Activated naive CD4-positive, alpha-beta T cell (primary cell): ENCODE measurements at places on chromosomes 11 and 22.

DNA sequence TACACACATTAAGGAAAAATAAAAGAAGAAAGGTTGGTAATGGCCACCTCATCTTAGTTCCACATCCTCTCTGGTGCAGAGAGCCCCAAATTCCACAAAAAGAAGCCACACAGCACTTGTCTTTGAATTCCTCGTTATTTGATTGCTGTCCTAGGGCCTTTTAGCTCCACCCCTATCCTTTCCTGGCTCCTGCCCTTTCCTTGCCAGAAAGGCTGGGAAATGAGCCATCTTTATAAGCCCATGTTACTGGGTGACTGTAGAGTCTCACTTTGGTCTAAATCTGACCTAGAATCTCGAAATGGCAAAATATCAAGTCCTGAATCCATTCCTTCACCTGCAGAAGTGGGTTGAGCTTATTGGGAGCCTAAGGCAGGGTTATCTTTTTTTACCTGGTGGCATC lies 4.3 kb upstream of the TMEM132A start:
- DNase-seq, result no peak

GRCh38 chr11:107413352-107413751 lies 44.3 kb downstream of the CWF19L2 start:
- no peak for DNase-seq

GRCh38 chr22:41770715-41771468 lies 29.6 kb upstream of the CCDC134 start:
- no peak for DNase-seq

GRCh38 chr22:36586271-36586670 lies 57.3 kb upstream of the EIF3D start:
- no peak for DNase-seq

GRCh38 chr11:72454791-72455190 lies 20.5 kb upstream of the CLPB start:
- DNase-seq, result no peak

GRCh38 chr11:132862933-132863332 lies 669.4 kb downstream of the OPCML start:
- no peak for DNase-seq

GRCh38 chr11:23313001-23313400 lies 452.7 kb upstream of the CCDC179 start:
- no peak for DNase-seq

DNA sequence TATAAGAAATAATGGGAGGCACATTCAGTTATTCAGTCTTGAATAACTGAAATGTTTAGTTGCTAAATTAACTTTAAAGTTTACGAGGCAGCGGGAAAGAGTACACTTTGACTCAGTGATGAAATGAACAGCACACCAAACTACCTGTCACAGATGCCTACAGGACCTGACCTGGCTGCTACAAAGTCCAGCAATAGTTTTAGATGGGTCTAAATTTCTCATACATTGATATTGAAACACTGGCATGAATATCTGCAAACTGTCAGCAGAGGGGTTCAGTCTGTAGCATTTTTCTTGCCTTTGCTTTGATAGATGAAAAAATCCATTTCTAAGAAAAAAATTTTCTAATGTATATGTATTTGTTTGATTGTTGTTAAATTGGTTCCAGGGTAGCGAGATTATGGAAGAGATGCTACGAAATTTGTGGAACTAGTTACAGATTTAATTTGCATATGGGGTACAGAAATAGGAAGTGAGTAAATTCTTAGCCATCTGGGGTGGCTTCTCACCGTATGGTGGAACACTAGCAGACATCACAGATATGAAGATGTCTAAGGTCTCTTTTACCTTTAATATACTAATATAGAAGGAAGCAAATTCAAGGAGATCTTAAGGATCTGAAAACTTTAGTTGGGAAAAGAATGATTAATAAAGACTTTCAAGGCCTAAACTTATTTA lies 20.8 kb upstream of the GAB2 start:
- DNase-seq, result no peak

DNA sequence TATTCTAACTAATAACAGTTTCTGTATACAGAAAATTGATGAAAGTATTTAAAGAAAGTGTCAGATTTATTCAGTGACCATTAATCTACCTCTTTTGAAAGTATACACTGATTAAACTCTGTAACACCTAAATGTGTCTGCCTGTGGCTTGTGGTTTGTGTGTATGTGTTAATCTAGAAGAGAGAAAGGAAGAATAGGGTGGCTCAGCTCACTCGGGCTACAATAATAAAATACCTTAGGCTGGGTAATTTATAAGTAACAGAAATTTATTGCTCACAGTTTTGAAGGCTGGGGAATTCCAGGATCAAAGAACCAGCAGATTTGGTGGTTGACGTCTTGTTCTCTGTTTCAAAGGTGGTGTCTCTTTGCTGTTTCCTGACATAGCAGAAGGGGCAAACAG lies 13.6 kb upstream of the OR5AS1 start:
- DNase-seq, result no peak

GRCh38 chr11:78187366-78188285 lies 800 bp downstream of the KCTD21 start:
- DNase-seq, result no peak

DNA sequence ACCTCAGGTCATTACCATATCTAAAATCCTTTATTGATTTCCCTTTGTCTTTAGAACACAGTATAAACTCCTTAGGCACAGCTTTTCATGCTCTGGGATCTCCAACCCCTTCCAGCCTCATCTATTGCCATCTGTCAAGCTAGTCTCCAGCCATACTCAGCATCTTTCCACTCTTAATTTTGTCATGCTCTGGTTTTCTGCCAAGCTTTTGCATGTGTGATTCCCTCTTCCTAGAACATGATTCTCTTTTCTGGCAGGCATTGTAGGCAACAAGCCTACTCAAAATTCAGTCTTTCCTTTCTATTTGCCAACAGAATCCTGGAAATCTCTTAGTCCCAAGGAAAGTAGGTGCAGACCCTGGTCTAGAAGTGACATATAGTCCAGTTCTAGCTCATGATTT lies 35.5 kb upstream of the SLC6A5 start:
- no peak for DNase-seq

GRCh38 chr11:21892736-21893564 lies 299.9 kb upstream of the ANO5 start:
- DNase-seq, result no peak

DNA sequence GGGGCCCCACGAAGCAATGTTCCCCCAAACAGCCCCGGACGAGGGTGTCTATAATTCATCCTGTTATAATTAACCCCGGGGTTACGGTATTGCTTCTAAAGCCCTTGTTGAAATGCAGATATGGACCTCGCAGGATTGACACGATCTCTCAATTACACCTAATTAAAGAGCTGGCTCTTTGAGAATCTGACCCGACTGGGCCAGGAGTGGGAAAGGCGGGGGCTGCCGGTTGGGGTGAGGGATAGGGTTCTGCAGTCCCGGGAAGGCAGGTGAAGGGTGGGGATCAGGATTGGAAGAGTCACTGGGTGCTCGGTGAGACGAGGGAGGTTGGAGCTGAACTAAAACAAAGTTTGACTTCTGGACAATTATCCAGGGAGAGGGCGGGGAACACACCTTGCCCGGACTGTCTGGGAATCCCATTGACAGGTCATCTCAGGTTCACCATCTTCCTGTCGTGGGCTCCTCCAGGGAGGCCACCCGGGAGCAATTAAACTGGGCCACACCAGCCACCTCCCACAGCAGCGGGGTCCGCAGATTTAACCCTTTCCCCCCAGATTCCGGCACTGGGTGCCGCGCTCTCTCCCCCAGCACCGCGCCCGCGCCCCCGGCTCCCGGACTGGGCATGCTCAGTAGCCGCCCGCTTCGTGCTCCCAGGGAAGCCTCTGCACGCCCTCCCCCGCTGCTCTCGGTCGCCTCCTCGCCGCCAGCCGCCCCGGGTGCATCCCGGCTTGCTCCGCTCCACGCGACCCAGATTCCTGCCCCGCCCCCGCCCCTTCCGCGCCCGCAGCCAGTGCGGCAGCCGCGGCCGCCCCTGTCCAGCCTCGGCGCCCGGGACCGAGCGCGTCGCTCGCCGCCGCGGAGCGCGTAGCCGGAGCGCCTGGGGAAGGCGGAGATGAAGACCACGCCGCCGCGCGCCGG lies at the start of gene ELMOD1:
TSS of gene ELMOD1 (plus strand) at position 688 of the 918 bp plus-strand sequence. CDS start 27,043 bp downstream, outside the sequence.
- no peak for DNase-seq

- DNase-seq, result no peak
Measured at GRCh38 chr11:92782806-92783205, 186.6 kb upstream of the MTNR1B start.

- DNase-seq, result no peak
Measured at GRCh38 chr11:66505276-66505816, 5.1 kb upstream of the BBS1 start.

GRCh38 chr11:119185981-119186634 lies 833 bp downstream of the NHERF4 start:
- no peak for DNase-seq

DNA sequence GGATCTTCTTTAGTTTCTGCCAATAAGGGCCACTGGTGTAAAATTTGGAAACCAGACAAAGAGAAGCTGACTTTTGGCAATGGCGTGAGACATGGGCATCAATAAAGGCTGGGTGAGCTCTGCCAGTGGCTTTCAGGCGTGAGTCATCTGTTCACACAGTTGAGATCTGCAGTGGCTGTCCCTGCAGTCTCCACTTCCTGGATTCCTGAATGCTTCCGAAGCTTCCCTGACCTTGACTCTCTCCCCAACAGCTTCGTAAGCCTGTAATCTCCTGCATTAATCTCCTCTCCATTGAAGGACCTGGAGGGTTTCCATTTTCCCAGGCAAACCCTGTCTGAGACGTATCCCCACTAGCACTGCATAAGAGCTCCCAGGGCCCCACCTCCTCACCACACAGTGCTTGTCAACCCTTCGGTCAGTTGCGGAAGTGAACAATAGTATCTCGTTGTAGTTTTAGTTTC lies 574.7 kb downstream of the TBC1D22A start:
- no peak for DNase-seq

DNA sequence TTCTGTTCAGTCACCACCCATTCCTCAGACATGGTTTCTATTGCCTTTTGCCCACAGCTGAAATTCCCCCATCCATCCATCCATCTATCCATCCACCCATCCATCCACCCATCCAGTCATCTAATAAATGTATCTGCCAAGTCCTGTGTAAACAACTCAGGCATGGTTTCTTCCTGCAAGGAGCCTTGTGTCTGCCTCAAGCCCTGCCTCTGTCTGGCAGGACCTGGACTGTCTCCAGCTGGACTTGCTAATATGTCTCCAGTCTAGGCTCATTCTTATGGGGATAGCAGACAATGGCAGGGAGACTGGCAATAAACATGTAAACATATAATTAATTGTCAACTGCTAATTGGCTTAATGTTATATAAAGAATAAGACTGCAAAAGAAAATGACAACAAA lies 64.7 kb upstream of the AMPD3 start:
- DNase-seq, result no peak

DNA sequence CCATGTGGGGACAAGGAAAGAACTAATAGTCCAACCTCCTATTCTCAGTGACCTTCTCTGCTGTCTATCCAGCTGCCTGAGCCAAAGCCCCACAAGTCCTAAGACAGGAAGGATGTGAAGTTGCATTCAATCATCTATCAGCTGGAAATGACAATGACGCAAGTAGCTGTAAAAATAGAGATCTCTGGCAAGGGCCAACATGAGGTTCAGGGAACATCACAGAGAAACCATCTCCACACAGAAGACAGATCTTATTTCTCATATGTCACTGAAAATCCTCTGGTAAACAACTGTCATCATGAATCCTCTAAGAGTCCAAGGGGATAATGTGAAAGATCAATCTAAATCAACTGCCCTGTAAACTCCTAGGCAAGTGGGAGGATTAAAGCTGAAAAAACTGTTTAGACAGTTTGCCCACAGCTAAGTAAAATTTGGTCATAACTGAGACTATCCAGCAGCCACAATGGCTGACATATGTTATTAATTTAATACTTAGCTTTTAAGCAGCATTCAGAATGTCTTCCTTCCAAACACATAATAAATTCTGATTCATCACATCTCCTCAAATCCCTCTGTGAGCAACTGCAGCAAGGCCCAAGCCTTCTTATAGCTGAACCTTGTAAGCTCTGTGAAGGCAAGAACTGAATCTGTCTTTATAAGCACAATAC lies 52.1 kb downstream of the ALG9 start:
- no peak for DNase-seq

GRCh38 chr22:50182176-50183081 lies 3.3 kb upstream of the TRABD start:
- no peak for DNase-seq

DNA sequence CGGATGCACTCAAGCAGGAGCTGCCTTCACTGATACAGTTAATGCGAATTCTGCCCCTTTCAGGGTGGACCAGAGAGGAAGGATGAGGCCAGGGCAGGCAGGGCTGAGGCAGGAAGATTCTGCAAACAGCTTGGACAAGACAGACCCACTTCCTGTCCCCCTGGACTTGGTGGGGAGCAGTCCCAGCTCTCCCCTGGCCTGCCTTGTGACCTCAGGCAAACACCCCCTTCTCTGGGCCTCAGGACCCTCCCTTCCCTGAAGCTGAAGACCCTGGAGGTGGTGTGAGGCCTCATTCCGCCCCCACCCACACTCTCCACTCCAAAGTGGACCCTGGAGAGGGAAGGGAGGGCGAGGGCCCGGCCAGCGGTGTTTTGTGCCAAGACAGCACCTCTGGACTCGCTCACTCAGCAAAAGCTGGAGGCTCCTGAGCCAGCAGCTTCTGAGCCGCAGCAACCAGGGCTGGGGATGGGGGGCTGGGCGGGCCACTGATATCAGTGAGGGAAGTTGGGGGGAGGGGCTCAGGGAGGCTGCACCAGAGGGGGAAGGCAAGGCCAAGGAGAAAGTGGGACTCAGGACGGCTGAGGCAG lies 8.5 kb downstream of the RAB3IL1 start:
- no peak for DNase-seq

DNA sequence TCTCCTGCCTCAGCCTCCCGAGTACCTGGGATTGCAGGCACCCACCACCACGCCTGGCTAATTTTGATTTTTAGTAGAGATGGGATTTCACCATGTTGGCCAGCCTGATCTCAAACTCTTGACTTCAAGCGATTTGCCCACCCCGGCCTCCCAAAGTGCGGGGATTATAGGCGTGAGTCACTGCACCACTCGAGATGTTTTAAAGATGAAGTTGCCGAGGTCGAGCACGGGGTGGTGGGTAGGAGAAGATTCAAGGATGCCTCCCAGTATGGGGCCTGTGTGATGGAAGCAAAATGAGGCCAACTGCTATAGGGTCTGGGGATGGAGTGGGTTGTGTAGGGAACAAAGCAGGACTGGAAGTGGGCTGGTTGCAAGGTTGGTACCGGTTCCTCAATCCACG lies 245.2 kb downstream of the MN1 start:
- DNase-seq, result no peak
